ENCODE measurements at places on chromosomes 11 and 22.

GRCh38 chr11:2390725-2391151 lies 9.8 kb upstream of the TSSC4 start:
- peak; percentile 54 for DNase-seq

- no peak for DNase-seq
These were observed 47.9 kb upstream of the ADORA2A start for GRCh38 chr22:24379536-24379935.

DNA sequence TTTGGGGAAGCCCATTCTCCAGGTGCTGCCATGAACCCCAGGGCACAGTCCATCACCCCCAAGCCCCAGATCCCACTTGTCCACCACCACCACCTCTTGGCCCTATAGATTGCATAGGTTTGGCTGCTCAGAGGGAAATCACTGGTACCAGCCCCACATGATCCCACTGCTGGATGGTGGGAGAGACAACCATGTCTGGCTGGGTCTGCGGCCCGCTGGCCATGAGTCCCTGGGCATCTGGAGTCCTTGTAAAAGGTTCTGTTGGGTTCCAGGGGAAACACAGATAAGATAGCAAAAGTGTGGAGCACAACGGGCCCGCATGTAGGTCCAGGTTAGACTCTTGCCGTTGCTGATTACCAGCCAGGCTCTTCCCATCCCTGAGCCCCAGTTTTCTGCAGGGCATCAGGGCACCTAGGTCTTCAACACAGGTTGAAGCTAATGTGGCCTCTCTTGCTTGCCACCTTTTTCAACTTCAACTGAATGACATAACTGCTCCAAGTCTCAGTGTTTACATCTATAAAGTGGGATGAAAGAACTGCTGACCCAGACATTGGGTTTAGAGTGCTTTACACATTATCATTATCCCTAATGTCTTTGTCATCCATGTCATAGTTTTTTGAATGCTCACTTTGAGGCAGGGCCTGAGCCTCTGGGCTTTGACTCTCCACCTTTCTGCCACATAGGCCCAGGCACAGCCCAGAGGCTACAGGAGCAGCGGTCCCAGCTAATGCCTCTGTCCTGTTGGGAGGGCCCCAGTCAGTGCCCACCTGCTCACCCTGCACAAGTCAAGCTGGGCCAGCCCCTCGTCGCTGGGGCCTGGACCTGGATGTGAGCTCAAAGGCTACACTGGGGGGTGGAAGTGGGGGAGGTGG lies 1.0 kb upstream of the TANGO2 start:
- DNase-seq: no peak

DNA sequence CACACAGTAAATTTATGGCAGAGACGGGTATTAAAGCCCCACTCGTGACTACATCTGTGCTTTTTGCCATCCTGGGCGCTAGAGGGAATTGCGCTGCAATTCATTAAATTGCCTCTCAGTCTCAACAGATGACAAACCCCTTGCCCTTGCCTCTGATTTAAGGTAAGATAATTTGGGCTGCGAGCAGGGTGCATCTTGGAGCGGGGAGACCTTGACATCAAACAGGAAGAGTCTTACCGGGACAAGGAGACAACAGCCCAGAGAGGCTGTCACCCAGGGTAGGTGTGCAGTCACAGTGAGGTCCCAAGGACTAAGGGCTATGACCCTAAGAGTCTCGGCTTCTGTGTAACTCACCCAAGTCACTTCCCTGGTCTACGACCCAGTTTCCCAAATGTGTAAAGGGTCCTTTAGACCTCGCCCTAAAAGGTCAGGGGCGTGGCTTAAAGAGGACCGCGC lies 449 bp upstream of the TOM1 start:
- peak; percentile 16 for DNase-seq

DNA sequence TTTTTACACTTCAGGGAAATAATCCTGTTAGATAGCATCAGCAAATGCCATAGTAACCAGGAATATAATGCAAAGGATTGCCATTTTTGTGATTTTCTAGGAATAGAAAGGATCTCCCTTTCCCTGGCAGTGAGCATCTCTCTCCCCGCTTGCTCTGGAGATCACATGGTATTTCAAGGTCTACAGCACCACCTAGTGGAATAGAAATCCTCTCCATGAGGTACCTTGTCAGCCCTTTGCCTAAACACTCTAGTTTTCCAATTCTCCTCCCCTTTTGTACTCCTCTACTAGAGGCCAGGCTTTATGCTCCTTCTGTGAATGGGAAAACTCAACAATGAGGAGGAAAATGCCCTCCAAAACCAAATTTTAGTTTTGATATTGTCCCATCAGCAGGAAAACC lies 78.4 kb downstream of the XRRA1 start:
- peak; percentile 38 for DNase-seq

GRCh38 chr11:34222030-34222429 lies 116.6 kb downstream of the NAT10 start:
- DNase-seq: no peak

DNA sequence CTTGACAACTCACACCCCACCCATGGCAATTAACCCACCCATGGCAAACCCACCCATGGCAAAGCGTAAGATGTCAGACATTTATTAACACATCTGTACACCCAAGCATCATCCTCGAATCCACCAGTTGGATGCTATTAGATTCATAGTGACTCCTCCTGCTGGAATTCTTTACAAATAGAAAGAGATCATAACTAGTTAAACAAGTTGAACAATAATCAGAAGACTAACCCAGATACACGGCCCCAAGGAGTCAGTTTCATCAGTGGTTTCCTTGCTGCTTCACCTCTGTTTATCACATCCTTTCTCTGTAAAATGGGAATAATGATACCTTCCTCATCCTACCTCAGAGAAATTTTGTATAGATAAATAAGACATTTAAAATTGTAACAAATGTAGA lies 5.1 kb downstream of the GTPBP1 start:
- no peak for DNase-seq

DNA sequence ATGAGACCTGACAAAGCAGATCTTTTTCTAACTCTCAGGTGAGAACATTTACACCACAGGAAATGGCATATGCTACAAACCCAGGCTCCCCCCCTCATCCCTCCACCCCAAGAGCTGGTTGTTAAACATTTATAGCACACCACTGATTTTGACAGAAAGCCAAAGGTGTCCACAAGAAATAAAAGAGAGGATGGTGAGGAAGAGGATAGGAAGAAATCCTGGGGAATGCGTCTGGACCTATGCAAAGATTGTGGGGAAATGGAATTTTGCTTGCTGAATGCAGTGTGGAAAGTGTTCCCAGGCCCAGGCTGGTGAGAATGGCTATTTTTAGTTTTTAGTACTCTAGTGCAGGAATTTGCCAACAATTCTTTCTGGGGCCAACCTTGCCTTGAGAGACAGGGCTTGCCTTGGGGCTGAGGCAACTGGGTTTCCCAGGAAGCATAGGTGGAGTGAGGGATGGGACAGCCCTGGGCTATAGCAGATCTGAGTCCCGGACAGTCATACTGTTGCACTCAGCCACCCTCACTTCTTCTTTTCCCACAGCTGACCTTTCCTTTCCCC lies 163.9 kb downstream of the ADAMTS15 start:
- DNase-seq: peak; percentile 62

GRCh38 chr11:92125321-92125720 lies 99.3 kb upstream of the FAT3 start:
- no peak for DNase-seq

- no peak for DNase-seq
These were observed 17.4 kb upstream of the CSNK2A3 start for GRCh38 chr11:11370255-11370961.

DNA sequence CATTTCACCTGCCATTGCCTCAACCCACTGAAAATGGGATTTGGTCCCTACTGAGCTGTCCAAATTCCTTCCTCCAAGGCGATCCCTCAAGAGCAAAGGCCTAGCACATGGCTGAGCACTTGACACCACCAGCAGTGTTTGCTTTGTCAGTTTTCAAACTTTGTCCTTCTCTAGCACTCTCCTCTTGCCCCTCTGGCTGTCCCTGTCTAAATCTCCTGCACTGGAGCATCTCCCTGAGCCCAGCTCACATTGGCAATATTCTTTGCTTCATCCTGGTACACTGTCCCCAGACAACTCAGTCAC lies 66.6 kb upstream of the FTH1 start:
- no peak for DNase-seq

GRCh38 chr11:82731691-82732277 lies 1.9 kb downstream of the FAM181B start:
- no peak for DNase-seq
